Activated naive CD4-positive, alpha-beta T cell treated with anti-CD3 and anti-CD28 coated beads, Interleukin-2, amount 50 U/mL, for 72 hours (primary cell): ENCODE measurements at places on chromosomes 3 and 15.
A peak's percentile ranks its signal among the peaks of the same experiment; 100 is the strongest.

GRCh38 chr15:86611417-86612040 lies 531.9 kb downstream of the AGBL1 start:
- DNase-seq: peak; percentile 11

DNA sequence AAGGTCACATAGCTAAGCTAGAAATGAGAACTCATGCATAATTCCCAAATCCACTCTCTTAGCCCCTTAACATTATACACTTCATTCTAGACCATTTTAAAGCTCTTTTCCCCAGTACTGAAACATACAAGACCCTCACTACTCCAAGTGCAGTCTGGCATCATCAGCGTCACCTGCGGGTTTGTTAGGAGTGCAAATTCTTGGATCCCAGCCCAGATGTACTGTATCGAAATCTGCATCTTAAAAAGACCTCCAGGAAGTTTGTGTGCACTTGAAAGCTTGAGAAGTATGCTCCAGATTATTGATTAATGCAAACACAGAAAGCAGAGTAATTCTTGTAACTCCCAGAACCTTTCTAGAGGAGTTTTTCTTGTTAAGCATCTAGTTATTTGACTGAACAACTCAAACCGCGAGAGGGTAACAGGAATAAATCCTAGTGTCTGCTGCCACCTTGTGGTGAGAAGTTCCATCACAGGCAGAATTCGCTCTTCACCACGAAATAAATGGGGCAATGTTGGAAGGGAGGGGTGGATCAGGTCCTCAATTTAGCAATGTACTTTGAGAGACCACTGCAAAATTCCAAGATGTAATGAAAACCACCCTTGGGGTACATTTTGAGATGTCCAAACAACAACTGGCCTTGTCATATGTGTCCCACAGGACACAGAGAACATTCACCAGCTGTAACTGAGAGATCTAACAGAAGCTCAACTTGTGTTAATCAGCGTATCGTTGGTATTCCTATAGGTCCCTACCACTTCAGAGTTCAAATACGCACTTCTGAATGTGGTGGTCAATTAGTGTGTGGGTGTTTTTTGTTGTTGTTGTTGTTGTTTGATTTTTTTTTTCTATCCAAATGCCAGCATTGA lies 583 bp upstream of the C3orf49 start:
- peak; percentile 60 for DNase-seq

DNA sequence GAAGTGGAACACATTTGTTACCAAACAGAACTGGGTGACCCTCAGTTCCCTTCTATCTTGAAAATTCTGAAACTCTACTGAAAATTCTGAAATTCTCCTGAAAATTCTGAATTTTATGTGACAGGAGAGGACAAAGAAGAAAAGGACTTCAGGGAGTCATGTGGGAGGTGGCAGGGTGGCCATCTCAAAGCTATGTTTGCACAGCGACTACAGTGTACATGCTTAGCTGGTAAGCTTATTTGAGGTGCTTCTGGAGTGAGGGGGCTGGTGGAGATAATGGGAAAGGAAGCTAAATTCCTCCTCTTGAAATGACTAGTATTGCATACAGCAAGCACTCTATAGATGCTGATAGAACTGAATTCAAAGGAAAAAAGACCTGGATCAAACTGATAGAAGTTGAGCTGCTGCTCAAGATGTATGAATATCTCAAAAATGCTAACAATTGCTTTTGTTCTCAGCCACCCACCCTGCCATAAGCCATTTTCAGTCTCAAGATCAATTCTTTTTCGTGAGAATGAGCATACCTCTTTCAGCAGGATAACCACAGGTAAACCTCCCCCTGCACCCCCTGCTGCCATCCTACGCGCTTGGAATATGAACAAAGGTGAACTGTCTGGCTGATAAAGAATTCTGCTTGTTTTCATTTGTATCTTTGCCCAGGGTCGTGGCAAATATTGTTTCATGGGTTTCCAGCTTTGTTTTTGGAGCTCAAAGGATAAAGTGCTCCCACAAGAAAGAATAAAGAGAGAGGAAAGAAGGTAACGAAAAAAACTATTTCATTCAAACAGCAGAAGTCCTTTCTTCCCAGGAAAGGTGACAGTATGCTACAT lies 16.6 kb upstream of the ARHGEF3 start:
- DNase-seq: no peak

GRCh38 chr3:56819016-56819809 lies 17.5 kb upstream of the ARHGEF3 start:
- DNase-seq: no peak

DNA sequence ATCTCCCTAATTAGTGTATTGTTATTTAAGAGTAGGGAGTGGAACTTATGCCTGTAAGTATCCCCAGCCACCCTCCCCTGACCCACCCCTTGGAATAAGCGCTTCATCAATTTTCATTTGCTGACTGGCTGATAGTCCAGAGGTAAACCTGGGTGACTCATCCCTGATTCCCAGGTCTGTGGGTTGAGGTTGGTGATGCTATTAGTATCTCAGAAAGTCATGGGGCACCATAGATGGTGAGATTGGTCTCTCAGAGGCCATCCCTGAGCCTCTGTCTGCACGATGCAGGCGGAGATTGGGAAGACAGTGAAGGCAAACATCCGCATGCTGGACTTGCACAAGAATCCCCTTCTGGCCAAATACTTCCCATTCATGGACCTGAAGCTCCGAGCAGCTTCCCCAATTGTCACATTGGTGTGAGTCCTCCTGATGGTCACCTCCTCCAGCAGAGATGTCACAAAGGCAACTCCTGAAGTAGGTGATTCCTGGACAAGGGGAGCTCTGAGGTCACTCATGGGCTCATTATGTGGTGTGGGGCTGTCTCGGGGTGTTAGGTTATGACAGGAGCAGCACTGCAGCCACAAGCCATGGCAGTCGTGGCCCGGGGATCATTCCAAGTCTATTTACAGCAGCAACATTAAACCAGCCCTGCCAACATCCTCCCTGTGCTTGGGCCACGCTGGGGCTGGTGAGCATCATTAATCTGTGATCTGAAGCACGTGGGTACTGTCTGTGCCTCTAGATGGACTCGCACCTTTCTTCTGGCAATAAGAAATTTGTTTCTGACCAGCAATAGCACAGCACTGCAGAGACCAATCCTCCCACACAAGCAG lies 6.8 kb upstream of the TXNRD3 start:
- no peak for DNase-seq

- no peak for DNase-seq
Observed at GRCh38 chr3:39590806-39591205, 123.3 kb downstream of the MOBP start.

DNA sequence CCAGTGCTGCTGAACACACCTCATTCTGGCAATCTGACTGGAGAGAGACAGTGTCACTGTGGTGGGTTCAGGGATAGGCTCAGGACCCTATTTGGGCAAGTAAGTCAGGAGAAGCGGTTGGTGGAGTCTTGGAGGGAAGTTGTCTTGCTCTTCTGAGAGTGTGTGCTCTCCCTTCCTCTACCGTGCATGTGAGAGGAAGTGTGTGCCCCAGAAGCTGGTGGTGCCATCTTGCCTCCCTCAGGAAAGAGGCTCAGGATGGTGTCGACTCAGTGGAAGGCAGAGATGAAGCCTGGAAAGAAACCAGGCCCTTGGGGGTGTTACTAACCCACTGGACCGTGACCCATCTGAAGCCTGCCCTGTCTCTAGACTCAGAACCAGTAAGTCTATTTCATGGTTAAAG lies 6.8 kb upstream of the RARRES1 start:
- no peak for DNase-seq

- peak; percentile 19 for DNase-seq
Observed at GRCh38 chr15:90482124-90483011, 47.4 kb upstream of the CRTC3 start.

DNA sequence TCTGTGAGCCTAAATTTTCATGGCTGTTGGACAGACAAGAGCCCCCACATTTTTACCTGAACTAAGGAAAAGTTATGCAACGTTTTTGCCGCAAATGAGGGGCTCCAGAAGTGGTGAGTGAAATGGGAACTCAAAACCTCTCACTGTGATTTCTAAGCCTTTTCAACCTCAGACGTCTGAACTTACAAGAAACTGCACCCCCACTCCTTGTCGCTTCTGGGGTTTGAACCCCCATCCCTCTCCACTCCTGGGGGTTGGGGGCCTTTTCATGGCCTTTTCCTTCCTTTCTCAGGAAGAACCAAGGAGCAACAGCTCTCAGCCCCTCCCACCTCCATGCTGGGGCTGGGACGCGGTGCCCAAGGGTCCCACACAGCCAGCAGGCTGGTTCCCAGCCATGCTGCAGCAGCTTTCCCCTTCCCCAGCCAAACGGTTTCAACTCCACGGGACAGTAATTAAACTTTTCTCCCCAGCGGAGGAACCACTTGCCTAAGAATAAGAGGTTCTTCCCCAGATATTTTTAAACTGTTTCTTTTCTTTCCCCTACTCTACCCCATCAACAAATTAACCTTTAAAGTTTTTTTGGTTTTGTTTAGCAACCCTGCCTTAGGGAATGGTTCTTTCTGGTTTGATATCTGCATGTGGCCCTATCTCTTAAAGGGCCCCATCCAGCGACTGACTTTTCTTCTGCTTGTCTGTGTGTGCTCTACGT lies 387.6 kb upstream of the CBLB start:
- no peak for DNase-seq

DNA sequence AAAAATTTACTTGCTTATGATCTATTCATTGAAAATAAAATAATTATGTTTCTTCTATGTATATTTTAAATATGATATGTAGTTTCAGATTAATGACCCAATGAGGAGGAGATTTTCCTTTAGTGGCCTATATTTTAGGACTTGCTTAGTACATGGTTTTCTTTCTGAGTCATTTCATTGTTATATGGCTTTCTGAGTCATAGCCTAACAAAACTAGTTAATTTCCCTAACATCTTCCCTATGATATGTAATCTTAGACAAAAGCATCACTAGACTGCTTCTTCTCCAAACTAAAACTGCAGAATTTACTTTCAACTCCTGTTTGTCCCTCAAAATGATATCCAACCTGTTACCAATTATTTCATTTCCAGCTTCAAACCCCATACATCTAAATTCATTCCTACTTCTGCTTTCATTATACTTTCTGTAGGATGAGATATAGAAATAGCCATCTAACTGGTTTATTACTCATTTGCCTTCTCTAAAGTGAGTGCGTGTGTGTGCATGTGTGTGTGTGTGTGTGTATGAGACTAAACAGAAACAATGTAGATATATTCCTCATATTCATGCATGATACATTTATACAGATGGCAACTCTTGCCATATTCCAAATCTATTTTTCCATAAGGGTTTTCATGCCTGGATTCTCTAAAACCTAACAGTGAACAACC lies 915.0 kb upstream of the GBE1 start:
- no peak for DNase-seq

GRCh38 chr15:58669108-58669507 lies 80.4 kb downstream of the ADAM10 start:
- no peak for DNase-seq

DNA sequence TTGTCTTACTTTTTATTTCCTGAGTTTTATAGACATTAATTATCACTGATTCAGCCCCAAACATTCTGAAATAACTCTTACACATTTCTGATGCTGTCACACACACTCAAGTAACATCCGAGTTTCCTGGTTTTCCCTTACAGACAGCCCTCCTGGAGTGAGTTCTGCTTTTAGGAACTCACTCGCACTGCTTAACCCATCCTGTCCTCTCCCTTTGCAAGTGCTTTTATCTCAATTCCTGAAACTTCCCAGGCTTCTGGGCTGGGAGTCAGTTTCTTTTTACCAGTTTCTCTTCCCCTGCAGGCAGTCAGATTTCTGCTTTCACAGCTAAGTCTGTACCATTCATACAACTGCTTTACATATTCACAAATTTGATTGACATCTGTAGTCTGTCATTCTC lies 15.6 kb upstream of the SH3GL3 start:
- DNase-seq: no peak

DNA sequence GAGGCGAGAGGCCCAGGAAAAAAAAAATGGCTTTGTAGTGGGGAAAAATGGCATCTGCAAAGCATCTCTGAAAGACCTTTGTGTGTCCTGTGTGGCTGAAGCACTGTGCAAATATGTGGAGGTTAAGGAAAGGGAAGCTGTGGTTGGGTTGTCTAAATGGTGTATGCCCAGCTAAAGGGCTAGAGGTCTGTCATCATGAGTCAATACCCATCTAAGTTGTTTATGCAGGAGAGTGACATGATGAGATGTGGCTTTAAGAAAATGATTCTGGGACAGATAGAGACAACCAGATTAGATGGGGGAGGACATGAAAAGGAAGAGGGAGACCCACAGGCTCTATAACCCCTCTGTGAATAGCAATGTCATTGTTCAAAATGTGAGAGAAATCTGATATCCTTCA lies 280.7 kb downstream of the MFSD1 start:
- no peak for DNase-seq

DNA sequence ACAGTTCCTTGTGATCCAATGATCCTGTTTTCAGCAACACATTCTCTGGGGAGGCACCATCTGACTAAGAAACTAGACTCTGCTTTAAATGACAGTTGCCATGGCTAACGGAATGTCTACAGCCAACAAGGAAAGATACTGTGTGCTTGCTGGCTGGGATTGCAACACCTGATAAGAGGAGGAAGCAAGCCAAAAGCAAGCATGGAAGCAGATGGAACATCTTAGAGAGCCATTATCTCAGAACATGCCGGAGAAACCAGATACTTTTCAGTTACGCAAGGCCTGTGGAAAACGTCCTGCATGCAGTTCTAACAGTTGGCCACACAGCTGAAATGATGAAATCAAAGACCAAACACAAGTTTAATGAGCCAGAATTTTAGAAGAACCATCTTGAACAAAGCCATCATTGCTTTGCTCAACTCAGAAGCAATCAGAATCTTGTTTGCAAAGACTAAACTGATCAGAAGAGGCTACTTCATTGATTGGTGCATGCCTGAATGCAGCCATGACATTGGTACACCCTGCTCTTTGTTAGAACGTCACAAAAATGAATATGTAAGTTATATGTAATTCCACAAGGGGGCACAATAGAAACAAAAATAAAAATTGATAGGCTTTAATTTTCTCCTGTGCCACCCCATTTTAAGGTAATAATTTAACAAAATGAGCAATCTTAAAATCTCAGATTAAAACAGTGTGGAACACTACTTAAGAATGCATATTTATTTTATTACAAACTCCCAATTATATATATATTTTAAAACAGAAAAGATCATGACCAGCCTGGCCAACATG lies 50.8 kb downstream of the GXYLT2 start:
- no peak for DNase-seq

GRCh38 chr15:58479941-58480340 lies 48.1 kb downstream of the LIPC start:
- DNase-seq: no peak

DNA sequence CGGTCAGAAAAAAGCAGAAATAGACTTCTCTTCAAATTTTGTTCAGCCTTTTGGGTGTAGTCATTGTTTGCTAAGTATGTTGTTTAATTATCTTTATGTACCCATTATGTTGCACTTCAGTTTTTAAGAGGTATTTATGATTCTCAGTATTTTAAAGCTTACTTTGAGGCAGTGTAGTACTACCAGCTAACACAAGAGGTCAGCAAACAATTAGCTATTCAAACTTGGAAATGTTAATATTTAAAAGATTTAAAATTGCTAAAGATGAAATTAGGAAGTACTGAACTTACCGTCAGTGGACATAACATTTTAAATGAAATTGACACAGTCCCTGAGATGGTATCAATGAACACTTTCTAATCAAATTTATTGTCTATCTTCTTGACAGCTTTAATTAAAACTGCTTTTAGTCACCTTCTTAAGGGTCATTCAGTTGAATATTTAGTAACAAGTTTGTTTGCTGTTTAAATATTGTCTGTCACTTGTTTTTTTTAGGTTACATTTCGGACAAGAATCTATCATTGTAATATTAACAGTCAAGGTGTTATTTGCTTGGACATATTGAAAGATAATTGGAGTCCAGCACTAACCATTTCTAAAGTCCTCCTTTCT lies 28.1 kb downstream of the NKIRAS1 start:
- no peak for DNase-seq
